ENCODE measurements at places on chromosomes 6 and 20.
A peak's percentile ranks its signal among the peaks of the same experiment; 100 is the strongest.

- no peak for DNase-seq
Observed at GRCh38 chr6:154361476-154361875, 4.9 kb upstream of the IPCEF1 start.

- peak; percentile 94 for DNase-seq
Observed at GRCh38 chr20:19757487-19758132, 448 bp upstream of the RIN2 start.

DNA sequence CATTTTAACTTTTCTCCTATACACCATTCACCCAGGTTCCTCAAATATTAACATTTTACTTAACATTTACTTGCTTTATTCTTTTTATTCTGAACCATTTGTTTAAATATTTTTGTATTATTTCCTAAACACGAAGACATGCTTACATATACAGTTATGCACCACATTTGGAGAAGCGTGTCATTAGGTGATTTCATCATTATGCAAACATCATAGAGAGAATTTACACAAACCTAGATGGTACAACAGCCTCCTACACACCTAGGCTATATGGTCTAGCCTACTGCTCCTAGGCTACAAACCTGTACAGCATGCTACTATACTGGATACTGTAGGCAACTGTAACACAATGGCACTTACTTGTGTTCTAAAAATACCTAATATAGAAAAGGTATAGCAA lies 6.6 kb downstream of the TDP2 start:
- DNase-seq: no peak

DNA sequence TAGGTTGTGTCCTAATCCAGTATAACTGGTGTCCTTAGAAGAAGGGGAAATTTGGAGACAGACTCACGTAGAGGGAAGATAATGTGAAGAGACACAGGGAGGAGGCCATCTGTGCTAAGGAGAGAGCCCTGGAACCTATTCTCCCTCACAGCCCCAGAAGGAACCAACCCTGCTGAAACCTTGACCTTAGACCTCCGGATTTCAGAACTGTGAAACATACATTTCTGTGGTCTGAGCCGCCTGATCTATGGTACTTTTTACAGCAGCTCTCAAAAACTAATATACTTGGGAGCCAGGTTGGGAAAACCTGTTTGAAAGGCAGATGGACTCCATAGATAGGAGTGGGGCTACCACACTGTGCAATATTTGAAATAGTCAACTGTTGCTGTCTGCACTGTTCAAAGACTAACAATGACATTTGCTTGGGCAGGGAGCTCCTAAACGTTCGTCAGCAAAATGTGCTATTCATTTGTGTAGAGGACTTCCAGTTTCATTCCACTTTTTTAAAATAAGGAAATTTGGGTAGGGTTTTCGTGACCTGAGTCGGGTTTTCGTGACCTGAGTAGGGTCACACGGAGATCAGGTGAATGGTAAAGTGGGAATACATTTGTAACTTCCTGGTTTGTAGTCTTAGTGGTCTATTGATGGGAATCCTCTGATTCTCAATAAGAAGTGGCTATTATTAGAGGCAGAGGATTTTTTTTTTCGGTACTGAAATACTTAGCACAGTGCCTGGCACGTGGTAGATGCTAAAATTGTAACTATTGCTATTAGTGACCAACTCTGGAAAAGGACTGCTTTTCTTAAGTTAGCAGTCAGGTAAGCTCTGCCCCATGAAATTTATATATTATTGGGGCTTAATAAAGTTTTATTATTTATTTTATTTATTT lies 11.4 kb downstream of the TAGAP start:
- no peak for DNase-seq

GRCh38 chr6:101113468-101114260 lies 232.5 kb upstream of the ASCC3 start:
- DNase-seq: no peak

- no peak for DNase-seq
Observed at GRCh38 chr6:144289006-144289405, 3.9 kb downstream of the UTRN start.

- peak; percentile 6 for DNase-seq
Observed at GRCh38 chr6:133040094-133040802, 200.9 kb upstream of the EYA4 start.

GRCh38 chr20:13344671-13345070 lies 123.6 kb downstream of the ISM1 start:
- no peak for DNase-seq

- no peak for DNase-seq
Observed at GRCh38 chr6:142737368-142738034, 207.5 kb downstream of the HIVEP2 start.

DNA sequence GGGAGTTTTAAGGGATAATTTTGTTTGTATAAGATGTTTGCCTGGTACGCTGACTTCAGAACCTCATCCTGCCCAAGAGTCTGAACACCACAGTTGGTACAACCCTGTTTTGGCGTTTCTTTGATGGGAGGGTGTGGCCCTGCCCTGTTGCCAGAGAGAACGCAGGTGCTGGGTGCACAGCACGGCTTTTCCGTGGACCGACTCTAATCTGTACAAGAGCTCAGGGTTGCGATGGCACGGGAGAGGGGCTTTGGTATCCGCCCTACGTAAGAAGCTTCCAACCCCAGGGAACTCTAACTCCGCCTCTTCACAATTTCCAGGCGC lies 1.3 kb downstream of the CYP24A1 start:
- DNase-seq: no peak

- DNase-seq: no peak
Observed at GRCh38 chr20:36271639-36272546, 34.2 kb upstream of the DLGAP4 start.

GRCh38 chr6:40997234-40997957 lies 41.6 kb downstream of the UNC5CL start:
- DNase-seq: peak; percentile 71

DNA sequence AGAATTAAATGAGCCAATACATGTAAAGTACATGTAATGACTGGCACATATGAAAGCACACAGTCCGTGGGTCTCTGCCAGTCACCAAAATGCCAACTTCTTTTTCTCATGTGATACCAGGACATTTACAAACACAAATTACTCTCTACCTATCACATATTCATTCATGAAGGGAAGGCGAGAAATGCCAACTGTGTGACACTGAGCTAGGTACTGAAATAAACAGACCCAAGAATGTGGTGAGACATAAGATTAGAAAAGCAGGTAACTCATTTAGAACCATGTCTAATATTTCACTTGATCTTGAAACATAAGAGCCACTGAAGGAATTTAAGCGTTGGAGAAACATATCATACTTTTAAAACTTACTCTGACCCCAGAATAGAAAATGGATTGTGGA lies 41.4 kb downstream of the HBS1L start:
- no peak for DNase-seq

GRCh38 chr20:25053255-25054031 lies 4.5 kb downstream of the ACSS1 start:
- no peak for DNase-seq

DNA sequence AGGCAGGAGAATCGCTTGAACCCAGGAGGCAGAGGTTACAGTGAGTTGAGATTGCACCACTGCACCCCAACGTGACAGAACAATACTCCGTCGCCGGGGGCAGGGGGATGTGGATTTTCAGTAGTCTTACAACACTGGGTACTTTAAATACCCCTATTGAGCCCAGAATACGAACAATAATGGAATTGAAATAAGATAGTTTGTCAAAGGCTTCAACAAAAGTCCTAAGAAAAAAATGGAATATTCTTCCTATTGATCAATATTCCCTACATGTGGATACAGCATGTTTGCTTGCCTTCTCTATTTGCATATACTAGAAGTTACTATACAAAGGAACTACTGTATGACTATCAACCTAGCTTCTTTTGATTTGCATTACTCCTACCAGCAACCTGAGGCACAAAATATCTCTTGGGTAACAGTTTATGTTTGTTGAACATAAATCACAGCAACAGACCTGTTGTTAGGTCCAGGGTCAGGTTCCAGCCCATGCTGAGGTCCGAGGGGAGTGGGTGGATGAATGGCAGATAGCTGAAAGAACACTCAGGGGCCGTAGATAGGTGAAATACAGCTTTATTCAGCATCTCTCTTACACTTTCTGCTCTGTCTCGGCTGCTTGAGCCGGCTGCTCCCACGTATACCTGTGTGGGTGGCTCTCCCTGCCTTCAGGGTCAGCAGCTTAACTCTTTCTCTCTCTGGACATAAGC lies 23.8 kb downstream of the MAN1A1 start:
- DNase-seq: no peak

DNA sequence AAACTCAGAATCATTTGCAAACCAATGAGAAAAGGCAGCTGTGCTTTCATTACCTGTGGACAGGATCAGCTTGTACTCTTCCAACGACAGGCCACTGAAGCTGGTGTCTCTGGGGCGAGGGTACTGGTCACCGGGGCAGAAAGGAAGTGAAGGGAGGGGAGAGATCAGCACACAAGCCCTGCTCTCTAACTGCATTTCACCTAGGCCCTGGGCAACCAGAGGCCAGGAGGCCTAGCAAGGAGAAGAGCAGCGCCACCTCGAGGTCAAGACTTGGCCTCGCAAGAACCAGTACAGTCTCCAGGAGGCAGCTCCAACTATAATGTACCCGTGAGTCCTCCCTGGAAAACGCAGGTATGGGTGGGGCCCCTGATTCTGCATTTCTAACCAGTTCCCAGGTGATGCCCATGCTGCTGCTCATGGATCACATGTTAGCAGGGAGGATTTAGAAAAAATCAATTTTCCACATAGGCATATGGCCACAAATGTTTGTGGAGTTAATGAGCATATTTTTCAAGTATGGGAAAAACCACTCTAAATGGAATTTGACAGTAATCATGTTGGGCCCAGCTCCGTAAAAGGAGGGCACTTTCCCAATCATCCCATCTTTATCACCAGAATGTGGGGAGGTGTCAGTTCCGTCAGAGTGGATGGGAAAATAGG lies 11.0 kb downstream of the UQCC2 start:
- DNase-seq: peak; percentile 70

GRCh38 chr6:115570331-115570730 lies 490.4 kb downstream of the FRK start:
- DNase-seq: peak; percentile 25

DNA sequence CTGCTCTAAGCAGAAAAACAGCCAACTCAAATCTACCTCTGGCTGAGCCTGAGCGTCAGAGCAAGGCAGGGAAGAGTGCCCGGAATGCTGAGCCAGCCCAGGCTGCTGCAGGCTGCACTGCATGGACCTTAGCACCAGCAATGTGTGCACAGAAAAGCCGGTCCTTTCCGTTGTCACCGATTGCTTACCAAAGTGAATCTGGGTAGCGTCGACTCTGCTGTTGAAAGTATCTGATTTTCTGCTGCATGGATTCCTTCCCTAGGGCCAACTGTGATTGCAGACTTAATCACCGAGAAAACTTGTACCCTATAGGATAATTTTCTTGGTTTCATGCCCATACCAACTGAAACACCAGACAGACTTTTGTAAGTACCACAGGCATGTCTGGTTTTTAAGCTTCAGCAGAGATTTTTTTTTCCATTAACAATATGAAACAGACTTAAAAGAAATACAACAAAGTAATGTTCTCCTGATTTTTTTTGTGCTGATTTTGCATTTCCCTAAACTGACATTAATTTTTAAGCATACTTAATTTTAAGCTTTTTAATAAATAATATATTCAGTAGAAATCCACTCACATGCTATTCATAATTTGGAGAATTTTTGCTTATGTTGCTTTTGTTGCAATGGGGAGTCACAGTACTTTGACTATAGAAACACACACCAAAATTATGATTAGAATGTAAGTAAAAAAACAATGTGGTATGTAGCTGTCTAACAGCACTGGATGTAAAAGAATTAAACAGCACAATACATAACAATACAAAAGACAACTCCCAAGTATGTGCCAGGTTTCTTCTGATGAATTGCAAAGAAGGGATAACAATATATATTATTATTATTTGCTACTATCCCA lies 218.0 kb downstream of the THBS2 start:
- DNase-seq: no peak

DNA sequence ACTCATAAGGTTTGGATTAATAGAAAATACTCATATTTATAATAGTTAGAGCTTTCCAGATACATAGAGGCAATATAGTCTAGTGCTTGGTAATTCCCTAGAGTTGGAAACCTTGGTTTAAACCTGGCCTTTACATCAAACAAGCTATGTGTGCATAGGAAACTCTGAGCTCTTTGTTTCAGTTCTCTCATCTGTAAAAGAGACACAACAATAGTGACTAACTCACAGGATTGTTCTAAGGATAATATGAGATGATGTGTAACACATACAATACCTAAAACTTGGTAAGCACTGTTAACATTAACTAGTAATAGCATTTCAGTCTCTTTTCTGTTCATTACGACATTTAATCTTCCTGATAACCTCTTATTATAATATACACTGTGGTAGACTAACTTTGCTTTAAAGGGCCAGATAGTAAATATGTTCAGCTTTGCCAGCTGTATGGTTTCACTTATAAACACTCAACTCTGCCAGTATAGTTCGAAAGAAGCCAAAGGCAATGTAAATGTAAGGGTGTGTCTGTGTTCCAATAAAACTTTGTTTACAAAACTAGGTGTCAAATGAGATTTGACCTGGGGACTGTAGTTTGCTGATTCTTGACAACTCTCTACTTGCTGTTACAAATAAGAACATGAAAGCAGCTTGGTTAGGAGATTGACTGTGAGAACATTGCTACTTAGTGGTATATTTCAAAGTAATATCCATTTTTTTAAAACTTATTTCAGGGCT lies 370.6 kb upstream of the FLRT3 start:
- no peak for DNase-seq

DNA sequence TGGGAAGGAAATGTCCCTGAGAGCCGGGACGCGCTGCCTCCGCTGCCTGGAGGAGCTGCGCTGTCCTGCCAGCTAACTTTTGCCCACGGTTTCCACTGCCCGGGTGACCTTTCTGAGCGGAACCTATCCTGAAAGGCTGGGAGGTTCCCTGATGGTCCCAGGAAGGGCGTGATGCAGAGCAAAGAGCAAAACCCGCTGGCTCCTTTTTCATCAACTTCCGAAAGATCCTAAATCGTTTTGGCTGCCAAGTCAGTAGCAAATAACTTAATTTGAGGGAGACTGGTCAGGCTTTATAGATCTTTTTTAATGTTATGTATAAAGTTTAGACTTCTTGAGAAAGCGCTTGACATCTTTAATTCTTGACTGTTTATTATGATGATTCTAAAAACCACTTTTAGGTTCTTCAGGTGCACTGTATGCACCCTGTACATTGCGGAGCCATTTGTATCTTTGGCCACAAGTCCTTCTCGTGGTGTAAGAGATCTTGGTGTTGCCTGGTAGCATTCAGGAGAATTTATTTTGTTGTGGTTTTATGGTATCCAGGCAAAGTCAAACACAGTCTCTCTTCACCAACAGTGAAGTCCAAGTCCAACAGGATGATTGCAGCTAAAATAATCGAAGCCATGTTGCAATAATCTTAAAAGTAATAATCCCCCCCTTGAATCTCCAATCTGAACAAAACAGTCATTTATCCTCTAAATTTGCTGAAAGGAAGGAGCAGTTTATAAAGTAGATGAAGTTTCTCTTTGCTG lies at the start of gene SYNE1:
Gene SYNE1, minus strand, starts transcription at position 67 of the 752 bp plus-strand sequence. CDS start 9,031 bp downstream, outside the sequence.
- DNase-seq: no peak
